Nasal cavity respiratory epithelium epithelial cell of viscerocranial mucosa (primary cell): ENCODE measurements at places on chromosomes 13 and 19. TPM values are rescaled to one million over a fixed set of nuclear protein-coding genes. Genes with fewer than 3 reads are reported as not detected.

The ICAM4 gene
- 1.0 and 5.8 TPM in 2 replicates for total RNA-seq

The IRGC gene
- total RNA-seq = not detected in 2 replicates

The CBY2 gene
- under 0.01 and 0.07 TPM in 2 replicates for total RNA-seq

The C1QTNF9 gene
- not detected in 2 replicates for total RNA-seq

The SOX1 gene
- not detected in 2 replicates for total RNA-seq

The HPN gene
- total RNA-seq = not detected in 2 replicates

The CGB3 gene
- total RNA-seq = not detected in 2 replicates

The ZNF565 gene
- total RNA-seq = 7.2 and 8.7 TPM in 2 replicates

The PPM1N gene
- total RNA-seq = 1.1 and 1.4 TPM in 2 replicates

The KASH5 gene
- not detected in 2 replicates for total RNA-seq

The ZNF880 gene
- 23.9 and 28.6 TPM in 2 replicates for total RNA-seq

The ERFL gene
- under 0.01 and 0.14 TPM in 2 replicates for total RNA-seq

The RGL3 gene
- total RNA-seq = 0.21 TPM in 1 of 2 replicates, not detected in the other

The RASA3 gene
- total RNA-seq = 1.0 and 5.5 TPM in 2 replicates

The PTH2 gene
- total RNA-seq = not detected in 2 replicates

The CEACAM6 gene
- 9.6 and 23.3 TPM in 2 replicates for total RNA-seq

The SEMA6B gene
- under 0.01 TPM in 2 replicates for total RNA-seq

The MEDAG gene
- not detected in 2 replicates for total RNA-seq

The NTF4 gene
- total RNA-seq = 4.9 and 5.5 TPM in 2 replicates

The CFAP97D2 gene
- not detected in 2 replicates for total RNA-seq

The ZIC2 gene
- total RNA-seq = not detected in 2 replicates

The NKPD1 gene
- total RNA-seq = 0.34 and 0.93 TPM in 2 replicates

The HRC gene
- under 0.01 TPM in 1 of 2 replicates, not detected in the other for total RNA-seq

The SUCLA2 gene
- 81.3 and 82.9 TPM in 2 replicates for total RNA-seq

The PDCD5 gene
- total RNA-seq = 112 and 144 TPM in 2 replicates

The DNAJC3 gene
- total RNA-seq = 69.1 and 127 TPM in 2 replicates

The C19orf85 gene
- total RNA-seq = not detected in 2 replicates
